Ascending aorta (tissue), 2 donors: ENCODE measurements at places on chromosomes 12 and 14. TPM values are rescaled to one million over a fixed set of nuclear protein-coding genes. Genes with fewer than 3 reads are reported as not detected.

- no peaks in the 10 kb centered on the region for H3K4me1 ChIP-seq
- H3K4me3 ChIP-seq, result no peak within 1 kb of the TSS
- no peaks in the 10 kb centered on the region for H3K27me3 ChIP-seq
- no peak within 1 kb of the TSS for H3K27ac ChIP-seq
- DNase-seq, result no peak
Measured at GRCh38 chr12:10826258-10826657, at the start of gene TAS2R10. TSS of gene TAS2R10 (minus strand) at chr12:10826358. CDS start at chr12:10826269, 89 bp downstream.

- H3K27ac ChIP-seq, result no peak overlapping the region
- DNase-seq, result no peak
- no peak overlapping the region for H3K4me3 ChIP-seq
Measured at GRCh38 chr12:47041327-47041726, 38.1 kb upstream of the PCED1B start.

GRCh38 chr12:124191024-124191359 lies 103.9 kb upstream of the RFLNA start:
- DNase-seq, result no peak
- no peaks in the 10 kb centered on the region for H3K36me3 ChIP-seq
- no peak overlapping the region for H3K4me3 ChIP-seq
- no peaks in the 10 kb centered on the region for H3K27me3 ChIP-seq
- H3K4me1 ChIP-seq, result peaks cover 4% of the 10 kb centered on the region
- no peak overlapping the region for H3K27ac ChIP-seq

The POTEM gene
- total RNA-seq, result not detected

The RTL1 gene
- total RNA-seq, result not detected

The CCDC85C gene
- 0.64 TPM for total RNA-seq

The OR6C2 gene
- total RNA-seq, result not detected
